ENCODE measurements at places on chromosomes 6 and 20.

GRCh38 chr6:45548657-45549515 lies 171.2 kb upstream of the SUPT3H start:
- no peak for DNase-seq

DNA sequence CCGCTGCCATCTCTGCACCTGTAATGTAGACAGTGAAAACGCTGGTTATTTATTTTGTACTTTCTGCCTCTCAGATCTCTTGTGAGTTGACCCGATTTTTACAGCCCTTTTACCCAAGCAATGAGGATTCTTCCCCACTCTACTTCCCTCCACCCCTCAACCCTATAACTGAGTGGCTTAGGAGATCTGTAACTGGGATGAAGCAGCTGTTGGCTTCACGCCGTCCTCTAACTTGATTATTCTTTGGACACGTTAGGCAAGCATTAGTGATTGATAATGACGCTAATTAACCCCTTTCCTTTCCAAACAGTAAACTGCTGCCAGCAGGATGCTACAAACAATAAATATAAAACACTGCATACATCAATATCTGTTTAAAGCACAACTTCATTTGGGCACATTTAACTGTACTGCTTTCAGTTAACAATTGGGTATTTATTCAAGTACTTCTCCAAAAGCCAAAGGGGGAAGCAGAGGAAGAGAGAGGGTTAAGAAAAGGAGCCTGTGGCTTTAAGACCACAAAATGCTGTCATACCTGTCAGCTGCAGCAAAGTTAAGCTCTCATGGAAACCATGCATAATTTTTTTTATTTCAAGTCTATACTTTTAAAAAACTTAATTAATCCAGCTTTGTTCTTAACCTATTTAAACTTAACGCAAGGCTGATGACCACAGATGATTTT lies 21.2 kb downstream of the TFAP2A start:
- no peak for DNase-seq

GRCh38 chr6:158058171-158058651 lies 76.5 kb downstream of the SYNJ2 start:
- no peak for DNase-seq

DNA sequence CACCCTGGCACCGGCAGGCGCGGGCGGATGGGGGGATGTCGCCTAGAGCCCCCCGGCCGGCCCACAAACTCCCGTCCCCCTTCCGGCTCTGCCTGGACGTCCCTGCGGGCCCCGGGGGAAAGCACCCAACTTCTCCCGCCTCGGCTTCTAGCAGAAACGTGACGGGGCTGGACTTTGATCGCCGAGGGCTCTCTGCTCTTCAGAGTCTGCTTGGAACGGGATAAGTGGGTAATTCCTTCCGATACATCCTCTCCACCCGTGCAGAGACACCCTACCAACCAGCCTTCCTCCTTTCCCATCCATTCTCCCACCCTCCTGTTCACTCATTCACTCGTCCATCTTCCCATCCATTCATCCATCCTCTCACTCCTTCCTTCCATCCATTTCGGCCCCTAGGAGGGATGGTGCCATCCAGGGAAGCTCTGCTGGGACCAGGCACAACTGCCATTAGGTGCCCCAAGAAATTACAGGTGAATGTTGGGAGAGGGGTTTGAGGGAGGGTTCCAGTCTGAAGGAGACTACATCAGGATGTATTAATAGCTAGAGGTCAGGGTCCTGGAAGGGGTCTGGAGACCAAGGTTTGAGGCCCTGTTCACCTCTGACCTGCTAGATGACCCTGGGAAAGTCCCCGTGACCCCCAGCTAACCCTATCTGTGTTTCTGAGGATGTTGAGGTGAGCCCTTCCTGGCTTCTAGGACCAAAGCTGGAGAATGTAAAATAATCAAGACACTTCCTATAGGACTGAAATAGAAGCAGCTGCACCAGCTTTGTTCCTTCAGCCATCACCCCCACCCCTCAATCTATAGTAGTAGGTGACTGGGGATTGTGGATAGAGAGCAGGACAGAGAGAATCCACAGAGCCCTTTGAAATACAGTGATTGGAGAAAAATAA lies 538 bp downstream of the TTLL9 start:
- no peak for DNase-seq

GRCh38 chr20:37095108-37095598 lies 644 bp downstream of the RBL1 start:
- no peak for DNase-seq

GRCh38 chr6:122400462-122401089 lies 1.1 kb downstream of the HSF2 start:
- no peak for DNase-seq

- no peak for DNase-seq
Measured at GRCh38 chr20:33280775-33281174, 2.2 kb upstream of the BPIFB1 start.

- DNase-seq: no peak
Measured at GRCh38 chr6:18142591-18142861, 12.4 kb downstream of the TPMT start.

DNA sequence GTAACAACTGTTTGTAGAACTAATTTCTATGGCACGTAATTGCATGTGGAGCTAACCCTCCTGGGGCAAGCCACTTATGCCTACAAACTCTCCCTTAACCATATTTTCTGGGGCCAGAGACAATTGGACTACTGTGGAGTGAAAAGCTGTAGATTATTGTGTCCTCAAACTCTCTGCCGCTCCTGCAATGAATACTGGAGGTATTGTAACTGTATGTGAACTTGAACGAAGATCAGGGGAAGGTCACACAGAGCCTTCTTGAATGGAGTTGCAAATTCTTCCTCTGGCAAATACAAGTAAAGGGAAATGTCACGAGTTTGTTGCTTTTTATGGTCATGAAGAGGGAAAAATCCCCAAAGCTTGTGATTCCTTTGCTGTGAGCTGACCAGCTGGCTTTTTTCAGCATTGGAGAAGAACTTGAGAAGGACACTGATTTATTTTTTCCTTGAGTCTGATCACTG lies 18.2 kb downstream of the AKAP12 start:
- no peak for DNase-seq

DNA sequence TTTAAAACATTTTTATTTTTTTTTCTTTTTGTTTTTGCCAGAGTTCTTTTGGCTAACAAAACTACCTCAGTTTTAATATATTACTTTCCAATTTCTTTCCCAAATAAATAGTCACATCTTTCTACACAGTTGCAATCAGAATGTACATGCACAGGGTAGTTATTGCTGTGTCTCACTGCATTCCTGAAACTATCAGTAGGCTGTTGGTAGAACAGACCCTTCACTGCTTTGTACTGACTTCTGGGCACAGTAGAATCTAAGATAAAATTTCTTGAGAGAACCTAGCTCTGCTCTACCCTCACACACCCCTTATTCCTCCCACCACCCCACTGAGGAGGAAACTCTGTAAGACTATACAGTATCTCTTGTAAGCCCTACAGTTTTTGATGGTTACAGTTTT lies 19.9 kb downstream of the TPX2 start:
- DNase-seq: no peak

- no peak for DNase-seq
Measured at GRCh38 chr6:111776236-111777221, 96.7 kb downstream of the FYN start.

DNA sequence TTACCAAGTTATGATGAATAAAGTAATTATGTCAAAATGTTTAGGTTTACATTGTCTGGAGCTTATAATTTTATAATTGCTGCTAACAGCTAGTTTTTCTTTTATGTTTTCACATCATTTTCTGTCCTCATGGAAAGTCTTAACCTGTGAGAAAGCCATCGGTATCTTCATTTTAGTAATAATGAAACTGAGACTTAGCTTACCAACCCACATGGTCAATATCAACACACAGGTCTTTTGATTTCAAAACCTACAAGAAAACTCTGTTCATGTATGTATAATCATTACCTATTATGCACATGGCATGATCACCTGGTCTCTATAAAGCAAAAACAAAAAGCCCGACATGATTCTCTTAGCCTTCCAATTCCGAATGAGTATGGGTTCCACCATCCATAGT lies 61.9 kb downstream of the KCNQ5 start:
- DNase-seq: no peak

GRCh38 chr6:118198746-118199145 lies 291.7 kb downstream of the SLC35F1 start:
- DNase-seq: no peak

DNA sequence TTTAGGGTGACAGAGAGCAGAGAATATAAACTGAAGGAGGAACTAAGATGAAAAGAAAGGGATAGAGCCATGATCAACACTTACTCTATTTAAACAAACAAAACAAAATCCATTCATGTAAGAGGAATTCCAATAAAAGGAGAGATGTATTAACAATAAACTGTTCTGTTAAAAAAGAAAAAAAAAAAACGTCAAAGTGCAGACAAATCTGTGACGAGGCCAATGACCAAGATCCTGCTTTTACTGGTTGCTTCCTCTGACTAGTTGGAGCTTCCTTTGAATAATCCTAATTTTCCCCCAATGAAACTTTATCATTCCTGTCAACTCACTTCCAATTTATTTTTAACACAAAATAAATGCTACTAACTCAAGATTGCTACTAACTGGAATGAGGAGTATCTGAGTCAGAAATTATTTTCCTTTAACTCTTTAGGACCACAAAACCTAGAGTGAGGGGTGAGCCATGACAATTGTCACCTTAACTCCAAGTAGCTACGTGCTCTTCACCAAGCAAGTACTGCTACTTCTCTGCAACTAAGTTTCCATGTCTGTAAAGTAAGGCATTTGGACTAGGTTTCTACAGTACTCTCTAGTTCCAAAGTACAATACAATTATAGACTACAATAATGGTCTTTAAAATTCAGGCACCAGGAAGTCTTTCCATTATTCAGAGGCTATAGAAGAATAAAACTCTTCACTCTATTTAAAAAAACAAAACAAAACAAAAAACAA lies 152.0 kb downstream of the PTPRK start:
- DNase-seq: no peak

GRCh38 chr6:167317172-167317571 lies 7.7 kb upstream of the TTLL2 start:
- DNase-seq: no peak

All from gastrocnemius medialis (tissue), 4 donors.